Regular cardiac myocyte (primary cell): ENCODE measurements at places on chromosomes 12 and 14. TPM values are rescaled to one million over a fixed set of nuclear protein-coding genes. Genes with fewer than 3 reads are reported as not detected.

Gene ENO2
- 40.8 and 66.8 TPM in 2 replicates for total RNA-seq

Gene CD27
- total RNA-seq = not detected in 2 replicates

Gene ACSS3
- 6.3 and 20.0 TPM in 2 replicates for total RNA-seq

Gene FGF23
- total RNA-seq = under 0.01 TPM in 1 of 2 replicates, not detected in the other

Gene AKAP5
- total RNA-seq = 0.56 and 0.58 TPM in 2 replicates

Gene CD9
- total RNA-seq = 287 and 641 TPM in 2 replicates

Gene OLR1
- 1.2 and 1.4 TPM in 2 replicates for total RNA-seq

Gene RITA1
- 17.8 and 22.0 TPM in 2 replicates for total RNA-seq

Gene LALBA
- total RNA-seq = not detected in 2 replicates

Gene SMCO2
- not detected in 2 replicates for total RNA-seq

Gene ALDH1L2
- total RNA-seq = 40.6 and 74.4 TPM in 2 replicates
